Sciatic nerve (tissue), 2 donors: ENCODE measurements at places on chromosomes 16 and 17. TPM values are rescaled to one million over a fixed set of nuclear protein-coding genes. Genes with fewer than 3 reads are reported as not detected.

GRCh38 chr16:82360024-82360783, 190.2 kb upstream of the MPHOSPH6 start:
- no peak for DNase-seq

DNA sequence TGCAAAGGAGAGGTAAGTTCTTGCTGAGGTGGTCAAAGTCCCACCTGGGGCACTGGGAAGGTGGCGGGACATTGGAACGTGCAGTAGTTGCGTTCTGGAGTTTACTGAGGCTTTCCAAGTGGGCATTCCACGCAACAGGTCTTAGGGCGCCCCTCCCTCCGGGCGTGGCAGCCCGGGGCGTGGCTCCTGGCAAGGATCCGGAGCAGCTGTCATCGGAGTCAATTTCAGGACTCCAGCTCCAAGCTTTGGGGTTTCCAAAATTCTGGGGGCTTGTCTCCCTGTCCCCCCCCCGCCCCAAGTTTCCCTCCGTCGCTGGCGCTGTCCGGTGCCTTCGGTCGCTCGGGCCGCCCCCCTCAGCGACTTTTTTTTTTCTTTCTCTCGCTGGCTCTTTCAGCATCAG, 43.1 kb upstream of the AMZ2 start:
- DNase-seq: peak; percentile 67

ST6GALNAC2 gene
- 104 TPM for total RNA-seq

DNA sequence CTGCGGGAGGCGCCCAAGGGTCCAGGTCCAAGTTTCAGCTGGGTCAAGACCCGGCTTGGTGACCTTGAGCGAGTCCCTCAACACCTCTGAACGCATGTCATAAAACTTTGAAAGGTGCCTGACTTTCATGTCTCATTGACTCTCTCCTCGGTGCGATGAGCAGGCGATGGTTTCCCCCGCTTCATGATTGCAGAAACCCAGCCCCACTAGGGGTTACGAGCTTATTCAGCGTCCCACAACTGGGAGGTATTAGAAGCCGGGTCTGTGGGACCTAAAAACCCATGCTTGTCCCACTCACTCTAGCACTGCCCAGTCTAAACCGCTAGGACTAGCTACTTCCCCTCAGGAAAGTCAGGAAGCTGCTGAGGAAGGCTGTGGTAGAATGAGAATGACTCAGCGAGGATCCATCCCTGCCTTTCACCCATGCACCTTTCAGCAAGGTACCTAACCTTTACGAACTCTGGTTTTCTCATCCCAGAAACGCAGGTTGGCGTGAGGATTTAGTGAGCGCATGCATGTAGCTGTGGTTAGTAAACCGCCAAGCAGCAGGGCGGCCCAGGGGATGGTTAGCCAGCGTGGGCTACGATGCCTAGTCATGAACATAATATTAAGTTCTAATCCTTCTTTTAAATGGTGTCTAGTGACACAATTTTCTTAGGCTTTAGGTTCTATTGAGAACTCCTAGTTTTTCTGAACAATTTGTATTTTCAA, 26.2 kb upstream of the RFFL start:
- no peak for DNase-seq

DNA sequence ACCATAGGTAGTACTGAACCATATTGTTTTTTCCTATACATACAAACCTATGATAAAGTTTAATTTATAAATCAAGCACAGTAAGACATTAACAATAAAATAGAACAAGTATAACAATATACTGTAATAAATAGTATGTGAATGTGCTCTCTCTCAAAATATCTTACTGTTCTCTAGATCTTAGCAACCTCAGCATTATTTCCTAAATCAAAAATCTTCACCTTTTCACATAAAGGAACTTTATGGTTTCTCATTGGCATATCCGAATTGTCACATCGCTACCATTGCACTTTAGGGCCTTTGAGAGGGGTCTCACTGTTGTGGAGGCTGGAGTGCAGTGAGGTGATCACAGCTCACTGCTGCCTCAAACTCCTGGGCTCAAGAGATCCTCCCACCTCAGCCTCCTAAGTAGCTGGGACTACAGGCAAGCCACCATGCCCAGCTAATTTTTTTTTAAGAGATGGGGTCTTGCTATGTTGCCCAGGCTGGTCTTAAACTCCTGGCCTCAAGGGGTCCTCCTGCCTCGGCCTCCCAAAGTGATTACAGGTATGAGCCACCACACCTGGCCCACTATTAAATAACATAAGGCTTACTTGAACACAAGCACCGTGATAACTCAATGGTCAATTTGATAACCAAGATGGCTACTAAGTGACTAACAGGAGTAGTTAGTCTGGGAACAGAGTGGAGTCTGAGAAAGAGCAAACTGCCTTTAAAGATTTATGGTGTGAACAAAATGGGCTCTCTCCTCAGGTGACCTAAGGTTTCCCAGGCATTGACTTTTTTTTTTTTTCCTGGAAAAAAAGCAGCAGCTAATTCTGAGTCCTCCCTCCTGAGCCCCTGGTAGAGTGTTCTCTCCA, 2.9 kb upstream of the TMEM97 start:
- no peak for DNase-seq

- DNase-seq: peak; percentile 74
These were observed 10.5 kb upstream of the ITGAD start for GRCh38 chr16:31382485-31383161.

- no peak for DNase-seq
These were observed 15.4 kb downstream of the C17orf78 start for GRCh38 chr17:37391146-37391545.

GRCh38 chr17:8898126-8898525, 30.7 kb upstream of the PIK3R6 start:
- no peak for DNase-seq

GRCh38 chr16:55059146-55059545, 128.5 kb downstream of the IRX5 start:
- no peak for DNase-seq

GRCh38 chr16:27383556-27384243, 18.3 kb upstream of the IL21R start:
- DNase-seq: no peak

GRCh38 chr16:4193920-4194319, 48.0 kb downstream of the SRL start:
- DNase-seq: no peak

DNA sequence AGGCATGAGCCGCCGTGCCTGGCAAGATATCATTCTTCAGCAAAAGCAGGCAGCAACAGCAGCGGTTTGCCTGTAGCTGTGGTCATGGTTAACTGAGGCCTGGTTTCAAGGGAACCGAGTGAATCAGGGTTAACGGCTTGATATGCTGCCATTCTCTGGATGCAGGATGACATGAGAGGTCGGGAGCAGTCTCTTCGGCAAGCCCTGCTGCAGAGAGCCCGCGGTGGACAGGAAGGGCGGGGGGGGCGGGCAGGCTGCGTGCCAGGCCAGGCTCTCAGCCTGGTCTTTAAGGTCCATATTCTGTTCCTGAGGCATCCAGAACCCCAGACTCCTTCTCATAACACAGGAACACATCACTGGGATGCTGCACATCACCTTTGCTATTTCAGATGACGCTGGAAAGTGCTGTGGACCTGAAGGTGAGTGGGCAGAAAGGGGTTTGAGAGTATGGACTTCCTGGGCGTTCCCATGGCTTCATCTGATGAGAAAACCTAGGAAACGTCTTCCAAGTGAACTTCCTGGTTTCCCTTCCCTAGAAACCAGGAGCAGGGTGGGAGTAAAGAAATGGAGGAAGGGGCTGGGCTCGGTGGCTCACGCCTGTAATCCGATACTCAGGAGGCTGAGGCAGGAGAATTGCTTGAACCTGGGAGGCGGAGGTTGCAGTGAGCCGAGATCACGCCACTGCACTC, 165.6 kb upstream of the RPH3AL start:
- DNase-seq: no peak

- no peak for DNase-seq
These were observed 7.4 kb downstream of the RNF112 start for GRCh38 chr17:19418251-19418992.

GRCh38 chr16:71407731-71408130, 34.1 kb downstream of the TLE7 start:
- no peak for DNase-seq
